Activated CD4-positive, alpha-beta T cell treated with anti-CD3 and anti-CD28 coated beads, Interleukin-2, Interleukin-4, amounts not matched to agents 100 ng/mL and 50 ng/mL, durations not matched to agents 16 hours and 8 hours (primary cell): ENCODE measurements at places on chromosomes 2 and 18.

DNA sequence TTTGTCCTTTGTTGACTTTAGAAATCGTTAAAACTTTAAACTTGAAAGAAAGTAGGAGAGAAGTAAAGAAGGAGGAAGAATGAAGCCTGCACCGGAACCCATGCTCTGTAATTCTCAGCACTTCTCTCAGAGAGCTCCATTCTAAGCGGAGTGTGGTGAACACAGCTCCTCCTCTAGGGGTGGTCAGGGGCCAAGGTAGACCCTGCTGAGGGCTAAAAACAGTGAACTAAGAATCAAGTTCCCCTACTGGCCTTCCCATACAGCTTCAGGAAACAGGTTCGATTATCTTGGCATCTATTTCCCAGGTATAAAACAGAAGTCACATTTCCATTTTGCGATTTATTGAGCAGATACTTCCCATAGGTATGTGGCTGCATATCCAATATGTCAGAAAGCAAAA is 92.7 kb upstream of the ASAP2 start:
- no peak for DNase-seq

DNA sequence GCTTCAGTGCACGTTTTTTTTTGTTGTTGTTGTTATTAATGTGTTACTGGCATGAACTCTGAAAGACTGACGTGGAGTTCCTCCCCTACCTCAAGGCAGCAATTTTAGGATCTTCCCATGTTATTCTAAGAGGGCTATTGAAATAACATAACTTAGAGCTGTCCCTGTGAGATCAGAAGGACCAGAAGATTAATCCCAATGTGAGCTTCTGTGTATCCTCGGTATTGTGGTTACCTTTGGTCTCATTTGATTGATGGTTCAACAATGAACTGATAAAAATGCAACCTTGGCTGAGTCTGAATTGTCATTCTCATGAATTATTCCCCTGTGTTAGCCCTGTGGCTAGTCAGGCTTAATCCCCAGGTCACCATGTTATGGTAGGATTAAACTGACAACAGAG is 394.1 kb downstream of the TRIB2 start:
- DNase-seq: no peak

DNA sequence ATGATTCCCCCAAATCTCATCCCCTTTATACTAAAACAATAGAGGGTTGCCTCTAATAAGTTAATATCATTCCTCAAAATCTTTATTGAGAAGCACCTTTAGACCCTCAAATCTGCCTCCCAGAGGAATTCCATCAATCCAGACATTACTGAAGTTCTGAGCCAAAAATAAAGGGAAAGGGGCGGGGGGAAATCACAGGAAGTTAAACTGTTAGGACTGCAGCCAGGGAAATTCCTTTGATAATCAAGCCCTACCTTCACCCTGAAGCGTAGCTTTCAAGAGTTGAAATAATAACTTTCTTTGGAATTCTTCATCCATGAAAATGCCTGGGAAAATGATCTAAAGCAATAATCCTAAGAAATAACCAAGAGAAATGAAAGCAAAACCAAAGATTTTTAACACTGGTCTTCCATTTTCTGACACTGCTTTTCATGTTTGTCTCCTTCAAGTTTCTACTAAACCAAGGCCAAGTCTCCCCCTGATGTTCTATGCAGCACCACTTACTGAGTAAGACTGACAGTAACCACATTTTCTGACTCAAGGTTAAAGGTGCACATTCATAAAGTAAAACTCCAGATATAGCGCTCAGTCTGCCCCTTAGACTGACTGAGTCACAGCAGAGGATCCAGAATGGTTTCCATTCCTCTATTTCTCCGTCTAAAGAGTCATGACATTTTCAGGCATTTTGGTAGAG is 78.2 kb downstream of the TCF4 start:
- no peak for DNase-seq

DNA sequence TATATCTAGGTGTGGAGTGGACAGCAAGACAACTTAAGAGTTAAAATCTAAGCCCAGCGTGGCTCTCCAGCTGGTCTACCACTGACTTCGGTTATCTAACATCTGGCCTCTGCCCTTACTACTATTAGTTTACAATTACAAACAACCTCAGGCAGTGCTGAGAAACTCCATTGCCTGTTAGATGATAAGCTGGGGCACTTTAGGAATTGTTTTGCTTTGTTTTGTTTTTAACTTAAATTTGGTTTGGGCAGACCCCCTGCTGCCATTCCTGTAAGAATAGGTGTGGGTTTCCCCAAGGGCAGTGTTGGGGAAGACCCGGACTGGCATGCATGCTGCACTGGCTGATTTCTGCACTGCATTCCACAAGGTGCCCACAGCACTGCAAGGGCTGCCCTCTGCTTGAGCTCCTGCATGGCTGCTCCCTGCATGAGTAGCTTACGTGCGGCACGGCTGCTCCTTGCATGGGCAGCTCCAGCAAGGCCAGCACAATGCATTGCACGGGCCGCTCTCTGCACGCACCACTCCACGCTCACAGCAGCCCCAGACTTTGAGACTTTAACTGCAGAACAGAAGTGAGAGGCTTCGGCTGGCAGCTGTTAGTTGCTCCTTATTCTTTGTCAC is 74.2 kb upstream of the SERTAD2 start:
- no peak for DNase-seq

DNA sequence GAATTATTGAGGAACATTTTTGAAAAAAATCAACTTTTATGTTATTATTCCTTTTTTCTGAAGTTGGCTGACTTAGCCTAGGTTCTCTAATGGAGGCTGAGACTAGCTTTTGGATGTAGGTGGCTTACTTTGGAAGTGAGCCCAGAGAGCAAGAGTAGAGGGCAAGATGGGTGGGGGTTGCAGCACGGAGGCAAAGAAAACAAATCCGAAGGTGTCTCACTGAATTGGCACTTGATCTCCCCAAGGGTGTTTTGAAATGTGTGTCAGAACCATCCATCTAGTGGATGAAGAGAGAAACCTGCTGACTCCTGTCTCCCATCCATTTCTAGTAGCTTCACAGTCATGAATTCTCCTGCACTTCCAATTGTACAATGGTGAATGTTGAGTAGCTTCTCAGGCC is 390.7 kb downstream of the TMEM182 start:
- DNase-seq: no peak

GRCh38 chr2:86744152-86744551 is 24.1 kb downstream of the RMND5A start:
- DNase-seq: no peak

GRCh38 chr2:139175510-139175909 is 395.3 kb upstream of the NXPH2 start:
- no peak for DNase-seq

DNA sequence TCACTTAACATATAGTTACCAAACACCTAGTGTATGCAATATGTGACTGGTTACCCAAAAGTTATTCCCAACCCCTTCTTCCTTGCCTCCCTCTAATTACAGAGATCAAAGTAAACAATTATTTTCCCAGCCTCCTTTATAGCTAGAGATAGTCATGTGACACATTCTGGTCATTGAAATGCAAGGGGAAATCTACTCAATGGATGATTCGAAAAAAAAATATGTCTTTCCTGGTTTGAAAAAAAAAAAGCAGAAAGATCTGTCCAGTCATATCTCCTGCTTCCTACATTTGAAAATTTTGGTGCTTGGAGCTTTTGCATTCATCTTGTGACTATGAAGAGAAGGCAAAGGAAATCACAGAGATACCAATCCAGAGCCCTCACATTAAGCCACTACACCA is 27.6 kb upstream of the UGP2 start:
- DNase-seq: no peak

DNA sequence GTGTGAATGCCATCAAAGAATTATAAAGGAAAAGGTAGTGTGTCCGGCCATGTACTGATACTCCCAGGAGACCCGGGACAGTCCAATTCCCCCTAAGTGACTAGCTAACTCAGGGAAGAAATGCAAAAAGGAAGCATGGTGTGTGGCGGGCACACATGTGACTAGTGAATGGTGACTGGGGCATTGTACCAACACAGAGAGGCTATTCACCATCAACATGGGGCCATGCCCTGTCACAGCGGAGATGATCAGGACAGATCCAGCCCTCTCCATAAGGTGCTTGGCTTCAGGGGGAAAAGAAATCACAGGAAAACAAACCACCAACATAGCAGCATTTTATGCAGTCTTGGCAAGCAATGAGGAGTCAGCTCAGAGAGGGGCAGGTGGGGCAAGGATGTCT is 34.3 kb downstream of the FAM168B start:
- no peak for DNase-seq

GRCh38 chr2:164014791-164015190 is 279.0 kb upstream of the FIGN start:
- no peak for DNase-seq

DNA sequence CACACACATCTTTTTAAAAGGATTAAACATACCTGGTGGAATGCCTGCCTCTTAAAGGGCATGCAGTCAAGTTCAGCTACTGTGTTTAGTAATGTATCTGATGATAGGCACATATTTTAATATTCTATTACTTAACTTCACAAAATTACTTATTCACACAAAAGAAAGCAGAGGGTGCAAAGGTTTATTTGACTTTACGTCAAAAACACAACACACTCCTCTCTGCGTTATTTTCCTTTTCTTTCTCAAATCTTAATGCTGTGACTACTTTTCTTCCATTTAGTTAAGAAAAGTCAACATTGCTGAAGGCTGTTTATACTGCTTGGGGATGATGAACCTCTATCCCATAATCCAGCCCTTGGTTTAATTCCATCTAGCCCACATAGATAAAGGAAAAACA is 127.9 kb upstream of the ST6GAL2 start:
- no peak for DNase-seq

- DNase-seq: peak; percentile 33
These were observed 153.5 kb upstream of the ALKAL2 start for GRCh38 chr2:441258-442022.

DNA sequence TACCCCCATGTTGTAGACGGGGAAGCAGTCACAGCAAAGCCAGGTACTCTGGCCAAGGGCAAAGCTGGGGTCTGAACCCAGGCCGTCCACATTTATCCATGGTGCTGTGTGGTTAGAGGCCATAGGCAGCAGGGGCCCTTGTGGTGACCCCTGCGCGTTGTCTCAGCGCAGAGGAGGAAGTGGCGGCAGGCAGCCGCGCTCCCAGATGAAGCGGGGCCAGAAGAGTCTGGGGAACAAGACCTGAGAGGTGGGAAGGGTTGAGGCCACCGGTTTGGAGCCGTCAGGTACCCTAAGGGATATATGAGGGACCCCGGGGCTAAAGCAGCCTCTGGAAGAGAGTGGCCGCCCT is 770 bp downstream of the ZNF396 start:
- no peak for DNase-seq

DNA sequence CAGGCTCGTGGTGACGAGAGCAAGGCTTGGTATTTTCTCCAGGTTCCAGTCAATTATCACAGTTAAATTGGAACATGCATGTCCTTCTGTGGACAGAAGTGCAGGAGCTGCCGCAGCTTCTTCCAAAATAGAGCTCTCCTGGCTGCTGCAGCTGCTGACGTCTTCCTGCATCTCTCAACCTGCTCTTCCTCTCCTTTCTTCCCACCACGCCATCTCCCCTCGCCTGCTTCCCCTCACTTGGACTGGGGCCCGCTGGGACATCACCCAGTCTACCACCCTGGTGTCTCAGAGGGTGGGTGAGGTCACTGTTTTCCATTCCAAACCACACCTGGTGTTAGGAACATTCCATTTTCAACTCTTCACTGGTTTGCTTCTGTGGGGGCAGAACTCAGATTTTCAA is 41.4 kb downstream of the SPP2 start:
- no peak for DNase-seq

DNA sequence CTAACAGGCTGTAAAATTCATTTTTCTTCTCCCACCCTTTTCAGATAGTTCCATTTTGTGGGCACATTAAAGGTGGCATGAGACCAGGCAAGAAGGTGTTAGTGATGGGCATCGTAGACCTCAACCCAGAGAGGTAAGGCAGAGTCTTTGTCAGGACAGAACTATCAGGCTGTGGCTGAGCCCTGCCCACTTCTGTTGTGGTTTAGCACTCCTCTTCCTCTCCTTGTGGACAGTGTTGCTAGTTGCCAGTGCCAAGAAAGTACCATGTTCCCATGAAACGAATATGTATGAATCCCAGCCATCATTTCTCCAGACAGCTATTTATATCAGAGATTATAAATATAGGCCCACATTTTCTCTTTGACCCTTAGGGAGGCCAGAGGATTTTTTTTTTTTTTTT is 1.6 kb downstream of the LGALSL start:
- DNase-seq: no peak

DNA sequence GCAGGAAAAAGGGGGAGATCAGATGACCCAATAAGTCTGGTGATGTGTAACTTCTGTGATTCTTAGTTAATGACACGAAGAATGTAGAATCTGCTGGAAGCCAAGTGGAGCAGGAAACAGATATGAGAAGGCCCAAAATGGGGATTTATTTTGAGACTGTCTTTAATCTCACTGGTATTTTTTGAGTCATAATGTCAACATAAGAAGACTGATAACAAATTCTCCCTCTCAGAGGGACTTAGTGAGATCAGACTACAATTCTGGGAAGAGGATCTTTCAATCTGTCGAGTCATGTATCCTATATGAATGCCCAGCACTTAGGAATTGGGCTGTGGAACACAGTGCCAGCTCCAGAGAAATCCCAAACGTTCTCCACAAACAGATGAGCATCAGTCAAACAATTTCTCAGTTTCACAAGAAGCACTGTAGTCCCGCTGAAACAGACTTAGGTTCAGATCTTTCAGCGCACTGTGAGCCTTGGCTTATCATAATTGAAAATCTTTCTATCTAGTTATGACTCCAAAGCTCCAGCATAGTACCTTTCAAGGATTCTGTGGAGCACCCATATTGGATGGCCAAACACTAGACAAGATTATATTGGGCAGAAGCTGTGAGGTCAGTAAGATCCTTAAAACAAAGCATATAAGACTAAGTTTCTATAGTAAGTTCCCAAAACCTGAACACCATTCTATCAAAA is 738.2 kb downstream of the LRP1B start:
- DNase-seq: no peak

- DNase-seq: no peak
These were observed 173.9 kb upstream of the PID1 start for GRCh38 chr2:229445019-229445418.

DNA sequence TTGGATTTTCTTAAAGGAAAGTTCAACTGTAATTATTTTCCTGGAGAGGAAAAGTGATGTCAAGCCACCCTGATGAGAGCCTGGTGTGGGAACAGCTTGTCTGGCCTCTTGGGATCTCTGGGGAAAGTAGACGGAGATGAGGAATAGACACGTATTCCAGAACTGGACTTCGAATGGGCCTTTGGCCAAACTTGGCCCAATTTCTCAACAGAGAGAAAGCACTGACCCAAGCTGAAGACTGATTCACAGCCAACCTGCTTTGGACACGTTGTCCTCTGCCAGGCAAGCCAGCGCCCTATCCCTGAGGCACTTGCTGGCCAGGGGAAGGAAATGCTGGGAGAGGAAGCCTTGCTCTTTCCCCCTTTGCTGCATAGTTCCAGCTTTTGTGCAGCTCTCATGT is 70.8 kb upstream of the CTAGE1 start:
- no peak for DNase-seq
